ENCODE measurements at places on chromosomes 2 and 18. TPM values are rescaled to one million over a fixed set of nuclear protein-coding genes. Genes with fewer than 3 reads are reported as not detected.

SLC25A12 gene
- total RNA-seq: 18.6 TPM

MC4R gene
- not detected for total RNA-seq

CNTNAP5 gene
- not detected for total RNA-seq

TSPYL6 gene
- not detected for total RNA-seq

COL6A3 gene
- 0.05 TPM for total RNA-seq

HOXD1 gene
- not detected for total RNA-seq

ERFE gene
- total RNA-seq: 1.0 TPM

NGEF gene
- 1.8 TPM for total RNA-seq
